ENCODE measurements at places on chromosomes 3 and 15. TPM values are rescaled to one million over a fixed set of nuclear protein-coding genes. Genes with fewer than 3 reads are reported as not detected.

Gene SERPINI2
- not detected for total RNA-seq

Gene HTR3C
- total RNA-seq, result not detected

Gene C3orf22
- not detected for total RNA-seq

Gene ARF4
- 298 TPM for total RNA-seq

Gene GOLGA6B
- total RNA-seq, result not detected

Gene STRA6
- 1.1 TPM for total RNA-seq

Gene CNTN4
- total RNA-seq, result 0.73 TPM

Gene SV2B
- not detected for total RNA-seq

Gene IL17RD
- total RNA-seq, result 4.4 TPM

Gene ANKRD34C
- not detected for total RNA-seq

Gene VILL
- 10.1 TPM for total RNA-seq

Gene SCN11A
- under 0.01 TPM for total RNA-seq

Gene TRH
- total RNA-seq, result not detected

Gene SPATA12
- total RNA-seq, result not detected

Gene SNTN
- total RNA-seq, result not detected

Gene MEF2A
- 43.8 TPM for total RNA-seq

Gene CCDC9B
- 35.0 TPM for total RNA-seq

Gene PRR20G
- total RNA-seq, result not detected

Gene ST3GAL6
- 1.3 TPM for total RNA-seq

Gene AP3B2
- 1.6 TPM for total RNA-seq

Gene AMIGO3
- total RNA-seq, result 1.5 TPM

Gene SLC51A
- not detected for total RNA-seq

Gene LDHAL6B
- total RNA-seq, result not detected

Gene KBTBD13
- not detected for total RNA-seq

Gene CEP97
- 10.2 TPM for total RNA-seq

Gene AGBL1
- not detected for total RNA-seq

Gene DYNLT2B
- 3.9 TPM for total RNA-seq

Gene DOCK3
- 0.16 TPM for total RNA-seq

Gene FGF12
- 2.3 TPM for total RNA-seq

Gene MASP1
- 204 TPM for total RNA-seq

Gene PIERCE2
- 1.6 TPM for total RNA-seq

Gene NRROS
- 0.12 TPM for total RNA-seq

Gene CCRL2
- 0.12 TPM for total RNA-seq

Gene ASB14
- total RNA-seq, result not detected

Gene MRAS
- 58.9 TPM for total RNA-seq

Gene LSAMP
- total RNA-seq, result 0.12 TPM

All from hair follicle dermal papilla cell (primary cell).